ENCODE measurements at places on chromosomes 4 and X. TPM values are rescaled to one million over a fixed set of nuclear protein-coding genes. Genes with fewer than 3 reads are reported as not detected.

HSD17B13 gene
- total RNA-seq, result 0.27 TPM

DNA sequence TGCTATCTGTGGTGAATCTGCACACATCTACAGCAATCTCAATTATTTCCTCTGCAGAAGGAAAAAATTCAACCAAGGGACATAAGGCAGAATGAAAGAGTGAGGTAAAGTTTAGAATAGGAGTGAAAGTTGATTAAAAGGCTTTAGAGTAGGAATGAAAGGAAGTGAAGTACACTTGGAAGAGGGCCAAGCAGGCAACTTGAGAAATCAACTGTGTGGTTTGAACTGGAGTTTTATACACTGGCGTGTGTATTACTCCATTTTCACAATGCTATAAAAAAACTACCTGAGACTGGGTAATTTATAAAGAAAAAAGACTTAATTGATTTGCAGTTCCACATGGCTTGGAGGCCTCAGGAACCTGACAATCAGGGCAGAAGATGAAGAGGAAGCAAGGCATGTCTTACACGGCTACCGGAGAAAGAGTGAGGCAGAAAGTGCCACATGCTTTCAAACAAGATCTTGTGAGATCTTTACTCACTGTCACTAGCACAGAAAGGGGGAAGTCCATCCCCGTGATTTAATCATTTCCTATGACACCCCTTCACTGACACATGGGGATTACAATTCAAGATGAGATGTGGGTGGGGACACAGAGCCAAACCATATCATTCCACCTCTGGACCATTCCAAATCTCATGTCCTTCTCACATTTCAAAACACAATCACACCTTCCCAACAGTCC lies 234.8 kb downstream of the IL15 start:
- no peak for DNase-seq

- no peak for DNase-seq
These were observed 120.6 kb downstream of the ZNF827 start for GRCh38 chr4:145818011-145818410.

DNA sequence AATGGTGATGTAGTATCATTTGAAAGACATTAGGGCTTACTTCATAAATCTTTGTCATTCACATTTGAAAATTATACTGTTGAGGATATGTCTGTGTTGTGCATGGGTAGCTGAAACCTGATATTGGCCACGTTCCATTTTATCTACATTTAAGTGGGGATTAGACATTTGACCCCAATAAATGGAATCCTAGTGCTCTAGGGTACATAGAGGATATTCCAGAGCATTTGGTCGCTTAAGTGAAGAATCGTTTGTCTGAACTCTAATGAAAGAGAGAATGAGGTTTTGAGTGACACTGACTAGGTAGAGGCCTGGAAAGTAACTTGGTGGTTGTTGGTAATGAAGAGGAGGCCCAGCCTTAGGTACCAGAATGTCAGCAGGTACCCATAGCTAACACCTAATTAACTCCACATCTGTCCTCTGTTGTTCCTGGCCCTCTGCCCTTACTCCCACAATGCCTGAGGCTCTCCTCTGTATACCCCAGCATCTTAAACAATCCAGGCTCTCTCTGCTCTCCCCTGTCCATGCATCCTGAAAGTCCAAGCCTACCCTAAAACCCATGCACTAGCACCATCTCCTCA lies 299.5 kb upstream of the KLF3 start:
- no peak for DNase-seq
